Ureter (tissue), 1 donor: ENCODE measurements at places on chromosomes 16 and 17. TPM values are rescaled to one million over a fixed set of nuclear protein-coding genes. Genes with fewer than 3 reads are reported as not detected.

- DNase-seq = no peak
Measured at GRCh38 chr16:57268804-57269800, 15.4 kb downstream of the PLLP start.

DNA sequence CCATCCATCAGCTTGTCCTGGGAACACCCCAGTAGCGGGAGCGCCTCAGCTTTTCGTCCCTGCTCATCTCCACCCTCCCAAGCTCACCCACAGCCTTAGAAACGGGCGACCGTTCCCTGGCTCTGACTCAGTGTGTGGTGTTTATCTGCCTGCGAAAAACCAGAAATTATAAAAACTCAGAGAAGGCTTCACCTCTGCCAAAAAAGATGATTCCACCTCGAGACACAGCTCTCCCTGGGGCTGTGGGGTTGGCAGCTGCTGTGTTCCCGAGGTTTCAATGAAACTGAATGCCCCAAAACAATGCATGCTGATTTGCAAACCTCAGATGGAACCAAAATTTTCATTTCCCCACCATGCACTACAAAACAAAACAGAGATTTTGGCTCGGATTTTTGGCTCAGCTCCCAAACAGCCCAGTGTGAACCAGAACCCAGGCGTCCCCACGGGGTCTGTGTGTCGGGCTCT, 62.4 kb upstream of the MED9 start:
- DNase-seq = no peak

Gene ADGRG1
- total RNA-seq = 201 TPM

GRCh38 chr17:17141860-17142552, 64.1 kb downstream of the PLD6 start:
- no peak for DNase-seq

GRCh38 chr16:88924834-88925539, 52.0 kb downstream of the CBFA2T3 start:
- no peak for DNase-seq

Gene MT1G
- 2.9 TPM for total RNA-seq

DNA sequence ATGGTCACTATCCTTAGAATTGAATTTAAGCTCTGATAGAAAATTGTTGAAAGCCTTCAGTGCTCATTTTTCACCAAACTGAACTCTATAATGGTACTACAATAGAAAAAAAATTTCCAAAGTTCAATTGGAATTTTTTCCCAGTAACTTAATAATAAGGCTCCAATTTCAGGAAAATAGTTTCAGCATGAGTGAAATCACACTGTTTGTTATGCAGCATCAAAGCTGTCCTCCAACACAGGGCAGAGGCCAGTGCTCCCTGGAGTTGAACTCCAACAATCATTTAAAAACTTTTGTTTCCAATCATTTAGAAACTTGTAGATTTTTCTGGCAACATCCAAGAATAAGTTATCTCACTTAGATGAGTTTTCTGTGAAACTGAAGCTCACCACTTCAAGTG, 103.1 kb upstream of the HSBP1 start:
- no peak for DNase-seq

GRCh38 chr16:65964752-65965151, 401.7 kb upstream of the CDH5 start:
- no peak for DNase-seq

DNA sequence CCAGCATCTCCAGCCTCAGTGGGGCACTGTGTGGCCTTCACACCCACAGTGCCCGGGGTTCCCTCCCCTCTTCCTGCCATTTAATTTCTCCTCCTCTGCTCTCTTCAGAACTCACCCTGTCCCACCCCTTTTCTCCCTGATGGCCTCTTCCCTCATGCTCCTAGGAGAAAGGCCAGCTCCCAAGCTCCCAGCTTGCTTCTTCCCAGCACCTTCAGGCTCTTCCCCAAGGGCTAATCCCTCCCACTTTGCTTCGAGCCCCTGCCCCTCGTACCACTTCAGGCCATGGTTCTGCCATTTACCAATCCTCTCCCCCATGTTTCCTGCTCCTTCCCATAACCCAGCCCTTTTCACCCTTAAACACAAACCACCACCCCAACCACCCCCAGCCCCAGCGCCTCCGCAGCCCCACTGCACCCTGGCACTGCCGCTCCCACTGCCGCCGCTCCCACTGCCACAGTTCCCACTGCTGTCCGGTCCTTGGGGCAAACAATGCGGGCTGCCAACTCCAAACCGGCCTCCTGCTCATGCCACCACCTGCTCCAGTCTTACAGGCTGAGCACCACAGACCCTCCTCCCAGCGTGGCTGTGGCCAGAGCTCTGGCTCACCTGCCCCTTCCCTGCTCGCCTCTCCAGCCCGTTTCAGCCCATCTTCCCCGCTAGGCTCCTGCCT, 28.6 kb downstream of the ADAM11 start:
- no peak for DNase-seq

Gene SEBOX
- not detected for total RNA-seq

- peak; percentile 93 for DNase-seq
Measured at GRCh38 chr16:88700636-88701482, 5.3 kb downstream of the RNF166 start.

Gene TNP2
- not detected for total RNA-seq

GRCh38 chr17:28720247-28720996, 637 bp downstream of the RPL23A start:
- no peak for DNase-seq

Gene OSBPL7
- 27.2 TPM for total RNA-seq

GRCh38 chr16:89956505-89957215, 8.1 kb downstream of the DEF8 start:
- DNase-seq = no peak

Gene QPRT
- 24.7 TPM for total RNA-seq

- no peak for DNase-seq
Measured at GRCh38 chr17:63309021-63309420, 137.1 kb downstream of the CYB561 start.

Gene PDILT
- total RNA-seq = not detected

- DNase-seq = no peak
Measured at GRCh38 chr17:33712120-33712519, 419.0 kb upstream of the ASIC2 start.

GRCh38 chr17:3512505-3513171, 36.8 kb downstream of the ASPA start:
- peak; percentile 83 for DNase-seq

Gene ORMDL3
- 147 TPM for total RNA-seq

- no peak for DNase-seq
Measured at GRCh38 chr17:49200423-49201083, 9.8 kb downstream of the GNGT2 start.

Gene ETV4
- 3.7 TPM for total RNA-seq

DNA sequence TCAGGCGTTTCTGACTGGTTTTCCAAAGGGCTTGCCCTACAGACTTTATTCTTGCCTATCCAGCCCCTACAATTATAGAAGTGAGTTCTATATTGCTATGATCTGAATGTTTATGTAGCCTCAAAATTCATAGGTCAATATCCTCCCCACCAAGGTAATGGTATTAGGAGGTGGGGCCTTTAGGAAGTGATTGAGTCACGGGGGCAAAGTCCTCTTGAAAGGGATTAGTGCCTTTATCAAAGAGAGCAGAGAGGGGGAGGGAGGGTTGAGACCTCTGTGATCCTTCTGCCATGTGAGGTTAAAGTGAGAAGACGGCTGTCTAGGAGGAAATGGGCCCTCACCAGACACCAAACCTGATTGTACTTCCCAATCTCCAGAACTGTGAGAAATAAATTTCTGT, 931 bp upstream of the CPHXL start:
- no peak for DNase-seq

- DNase-seq = no peak
Measured at GRCh38 chr17:31254654-31255053, 42.4 kb downstream of the OMG start.

Gene PYY
- total RNA-seq = not detected

GRCh38 chr16:5882087-5882640, 784.6 kb upstream of the EEF2KMT start:
- no peak for DNase-seq

Gene GPR179
- 0.05 TPM for total RNA-seq

DNA sequence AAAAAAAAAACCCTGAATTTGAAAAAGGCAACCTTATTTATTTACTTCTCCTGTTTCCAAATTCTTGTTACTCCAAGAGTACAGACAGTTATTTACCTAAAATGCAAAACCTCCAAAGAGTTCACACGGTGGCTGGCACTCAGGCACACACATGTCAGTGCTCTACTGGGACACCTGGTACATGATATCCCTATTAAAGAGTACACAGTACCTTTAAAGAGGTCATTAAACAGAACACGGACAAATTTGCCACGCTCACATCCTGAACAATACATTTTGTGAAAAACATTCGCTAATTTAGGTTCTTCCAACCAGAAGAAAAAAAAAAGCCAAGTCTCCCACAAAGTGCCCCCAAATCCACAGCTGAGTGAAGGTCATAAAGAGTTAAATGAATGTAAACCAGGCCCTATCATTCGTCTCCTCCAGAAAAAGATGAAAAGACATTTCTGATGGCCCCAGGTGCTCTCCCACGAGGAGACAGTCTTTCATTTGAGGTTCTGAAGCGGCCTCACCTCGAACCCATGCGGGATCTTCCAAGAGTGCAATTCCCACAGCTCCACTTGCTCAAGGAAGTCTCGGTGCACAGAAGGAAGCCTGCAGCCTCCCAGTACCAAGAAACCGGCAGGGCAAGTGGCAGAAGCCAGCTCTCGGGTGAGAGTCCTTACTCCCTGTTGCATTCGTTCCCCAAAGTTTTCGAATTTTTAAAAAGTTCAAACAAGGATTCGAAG, 993 bp downstream of the ERN1 start:
- DNase-seq = no peak

DNA sequence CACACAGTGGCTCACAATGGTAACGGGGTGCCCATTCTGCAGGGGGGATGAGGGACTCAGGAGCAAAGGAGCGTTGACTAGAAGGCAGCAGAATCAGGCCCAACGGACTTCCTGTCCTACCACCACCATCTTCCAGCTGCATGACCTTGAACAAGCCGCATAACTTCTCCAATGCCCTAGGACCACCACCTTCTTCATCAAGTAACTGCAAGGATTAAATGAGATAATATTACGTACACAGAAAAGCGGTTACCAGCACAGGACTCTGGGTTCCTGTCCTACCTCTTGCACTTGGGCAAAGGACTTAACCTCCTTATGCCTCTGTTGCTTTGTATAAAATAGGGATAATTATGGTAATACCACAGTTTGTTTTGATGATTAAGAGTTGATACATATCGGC, 4.7 kb downstream of the ASPHD1 start:
- DNase-seq = no peak
